ENCODE measurements at places on chromosomes 7 and 10.

DNA sequence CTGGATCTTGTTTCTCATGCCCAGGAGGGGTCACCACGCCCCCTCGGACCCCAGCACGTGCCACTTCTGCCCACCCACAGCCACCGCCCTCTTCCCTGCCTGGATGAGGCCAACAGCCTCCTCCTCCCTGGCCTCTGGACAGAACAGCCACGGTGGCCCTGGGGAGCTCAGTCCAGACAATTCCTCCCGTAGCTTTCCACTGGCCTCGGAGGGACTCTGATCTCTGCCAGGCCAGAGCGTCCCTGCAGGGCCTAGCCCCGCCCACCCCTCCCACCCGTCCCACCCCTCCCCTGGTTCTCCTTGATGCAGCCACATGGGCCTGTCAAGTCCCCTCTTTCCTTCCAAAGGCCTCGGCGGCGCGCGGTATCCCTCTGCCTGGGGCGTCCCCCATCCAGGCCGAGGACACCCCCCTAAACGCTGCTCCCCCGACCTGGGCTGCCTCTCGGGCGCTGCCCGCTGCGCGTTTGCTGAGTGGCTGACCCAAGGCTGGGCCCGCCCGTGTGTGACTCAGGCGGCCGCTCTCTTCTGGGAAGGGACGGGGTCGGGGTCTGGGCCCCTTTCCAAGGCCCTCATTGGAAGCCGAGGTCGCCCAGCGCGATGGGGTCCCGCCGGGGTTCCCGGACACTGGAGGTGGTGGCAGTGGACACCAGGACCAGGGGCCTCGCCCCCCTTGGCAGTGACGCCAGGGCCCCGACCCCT is 557 bp downstream of the TMEM120A start:
- DNase-seq = no peak

GRCh38 chr10:33336582-33337325 is 2.3 kb upstream of the NRP1 start:
- DNase-seq = no peak

- DNase-seq = no peak
These were observed 208.7 kb downstream of the PAXIP1 start for GRCh38 chr7:154794147-154794780.

- DNase-seq = no peak
These were observed 68.5 kb upstream of the SHH start for GRCh38 chr7:155880721-155881120.

DNA sequence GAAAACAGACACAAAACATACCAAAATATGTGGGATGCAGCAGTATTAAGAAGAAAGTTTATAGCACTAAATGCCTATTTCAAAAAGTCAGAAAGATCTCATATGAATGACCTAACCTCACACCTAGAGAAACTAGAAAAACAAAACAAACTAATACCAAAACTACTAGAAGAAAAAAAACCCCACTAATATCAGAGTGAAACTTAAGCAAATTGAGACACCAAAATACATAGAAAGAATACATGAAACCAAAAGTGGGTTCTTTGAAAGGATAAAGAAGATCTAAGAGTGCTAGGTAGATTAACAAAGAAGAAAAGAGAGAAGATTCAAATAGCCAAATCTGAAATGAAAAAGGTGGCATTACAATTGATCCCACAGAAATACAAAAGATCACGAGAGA is 494.1 kb downstream of the SH2D4B start:
- DNase-seq = no peak

DNA sequence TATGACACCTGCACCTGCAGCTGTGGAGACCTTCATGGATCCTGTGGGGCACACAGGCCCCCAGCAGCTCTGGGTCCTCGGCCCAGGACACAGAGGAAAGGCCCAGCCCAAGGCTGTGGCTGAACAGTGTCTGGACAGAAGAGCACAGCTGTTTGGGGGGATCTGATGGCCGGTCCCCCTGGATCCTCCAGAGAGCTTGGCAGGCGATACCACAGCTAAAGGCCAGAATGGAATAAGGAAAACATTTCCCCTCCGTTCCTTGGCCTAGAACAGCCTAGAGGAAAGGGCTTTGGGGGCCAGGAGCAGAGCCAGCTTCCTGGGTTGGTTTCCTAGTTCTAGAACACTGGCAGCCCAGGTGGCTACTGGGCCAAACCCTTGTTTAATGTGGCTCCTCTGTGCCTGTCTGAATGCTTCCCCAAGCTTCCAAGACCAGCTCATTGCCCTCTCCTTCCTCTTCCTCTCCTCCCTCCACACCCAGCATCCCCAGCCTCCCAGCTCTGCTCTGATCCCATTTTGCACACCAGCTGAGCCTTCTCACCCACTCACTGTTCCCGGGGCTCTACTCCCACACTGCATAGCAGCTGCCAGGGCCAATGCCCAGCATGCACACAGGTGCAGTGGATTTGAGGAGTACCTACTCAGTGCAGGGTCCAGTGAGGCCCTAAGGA is 46.9 kb downstream of the GPAM start:
- DNase-seq = no peak

DNA sequence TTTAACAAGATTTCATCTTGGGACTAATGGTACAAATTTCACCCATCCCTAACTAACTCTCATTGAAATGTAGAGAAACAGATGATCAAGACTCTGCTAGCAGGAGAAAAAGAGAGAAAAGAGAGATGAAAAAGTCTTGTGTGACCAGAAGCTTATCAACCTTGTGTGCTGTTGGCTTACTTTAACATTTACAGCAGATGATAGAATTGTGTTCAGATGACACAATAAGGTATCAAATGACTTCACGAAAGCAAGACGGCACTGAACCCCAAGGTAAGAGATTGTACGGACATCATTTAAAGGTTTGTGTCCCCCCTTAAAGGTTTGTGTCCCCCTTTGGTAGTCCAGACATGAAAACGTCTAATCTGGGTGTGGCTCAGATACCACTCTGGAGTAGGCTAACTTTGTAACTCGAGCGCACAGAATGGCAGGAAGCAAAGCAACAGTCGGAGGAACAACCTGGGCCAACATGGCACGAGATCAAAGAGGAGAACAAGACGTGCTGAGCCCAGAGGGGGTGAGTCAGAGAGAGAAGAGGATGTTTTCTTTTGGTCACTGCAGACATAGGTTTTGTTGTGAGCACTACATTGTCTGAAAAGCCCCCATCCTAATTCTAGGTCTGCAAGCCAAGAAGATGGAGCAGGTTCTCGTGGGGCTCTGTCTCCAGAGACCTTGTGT is 10.4 kb upstream of the LMBR1 start:
- peak; percentile 19 for DNase-seq

- DNase-seq = no peak
These were observed 137.6 kb upstream of the SVIL start for GRCh38 chr10:29772403-29772802.

DNA sequence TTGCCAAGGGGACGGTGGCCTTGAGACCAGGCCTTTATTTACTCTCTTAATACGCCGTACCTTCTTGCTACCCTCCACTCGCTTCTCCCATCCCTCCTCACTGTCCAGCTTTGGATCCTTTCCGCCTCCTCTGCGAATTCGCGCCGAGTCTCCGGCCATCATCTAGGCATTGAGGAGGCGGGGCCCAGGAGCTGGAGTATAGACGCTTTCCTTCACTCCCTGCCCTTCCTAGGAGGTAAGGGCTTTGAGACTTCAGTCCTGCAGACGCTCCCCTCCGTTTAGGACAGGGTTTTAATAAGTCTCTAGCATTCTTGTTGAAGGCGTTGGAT is 538 bp downstream of the TFAM start:
- no peak for DNase-seq

DNA sequence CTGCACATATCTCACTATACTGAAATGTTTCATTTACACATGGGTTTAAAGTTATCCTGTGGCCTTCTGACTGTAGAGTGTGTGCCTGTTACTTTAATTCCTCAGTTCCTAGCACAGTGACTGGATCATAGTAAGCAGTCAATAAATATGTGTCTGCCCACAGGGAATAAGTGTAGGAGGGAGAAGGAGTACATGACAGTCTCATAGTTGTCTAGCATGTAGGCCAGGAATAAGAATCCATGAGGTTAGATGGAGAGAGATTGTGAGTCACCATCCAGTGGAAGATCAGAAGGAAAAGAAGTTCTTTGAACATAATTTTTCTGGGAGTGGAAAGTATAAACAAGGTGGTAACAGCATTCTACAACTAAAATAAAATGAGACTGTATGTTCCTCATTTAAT is 36.6 kb upstream of the SEMA3A start:
- DNase-seq = no peak

DNA sequence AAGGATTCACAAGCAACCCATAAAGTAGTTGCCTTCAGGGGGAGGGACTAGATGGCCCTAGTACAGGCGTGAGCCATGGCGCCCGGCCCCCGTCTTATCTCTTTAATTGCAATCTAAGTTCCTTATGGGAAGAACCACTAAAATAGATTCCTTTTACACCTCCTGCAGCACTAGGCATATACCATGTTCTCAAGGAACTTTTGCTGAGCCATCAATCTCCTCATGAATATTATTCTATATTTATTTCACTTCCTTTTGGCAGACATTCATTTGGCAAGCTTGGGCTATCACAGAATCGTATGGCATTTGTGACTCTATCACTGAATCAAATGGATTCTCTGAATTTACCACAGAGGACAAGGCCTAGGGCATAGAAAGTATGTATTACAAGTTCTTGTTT is 14.8 kb upstream of the DNAJC12 start:
- DNase-seq = no peak

DNA sequence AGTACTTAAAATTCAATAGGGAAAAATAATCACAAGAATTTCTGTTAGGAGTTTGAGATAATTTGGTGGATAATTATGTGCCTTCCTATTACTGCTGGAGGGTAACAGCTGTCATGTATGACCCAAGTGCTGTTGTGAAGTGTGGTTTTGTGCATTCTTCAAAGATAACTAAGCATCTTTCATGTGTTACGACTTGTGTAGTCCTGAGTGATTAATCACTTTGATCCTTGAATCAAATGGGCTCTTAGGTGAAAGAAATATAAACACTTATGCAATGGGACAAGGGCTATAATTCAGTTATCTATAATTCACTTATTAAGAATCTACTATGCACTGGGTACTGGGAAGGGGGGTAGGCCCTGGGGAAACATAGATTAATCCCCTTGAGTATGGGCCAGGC is 89.0 kb downstream of the CH25H start:
- DNase-seq = no peak

GRCh38 chr10:76523246-76523645 is 1091.8 kb downstream of the LRMDA start:
- no peak for DNase-seq

DNA sequence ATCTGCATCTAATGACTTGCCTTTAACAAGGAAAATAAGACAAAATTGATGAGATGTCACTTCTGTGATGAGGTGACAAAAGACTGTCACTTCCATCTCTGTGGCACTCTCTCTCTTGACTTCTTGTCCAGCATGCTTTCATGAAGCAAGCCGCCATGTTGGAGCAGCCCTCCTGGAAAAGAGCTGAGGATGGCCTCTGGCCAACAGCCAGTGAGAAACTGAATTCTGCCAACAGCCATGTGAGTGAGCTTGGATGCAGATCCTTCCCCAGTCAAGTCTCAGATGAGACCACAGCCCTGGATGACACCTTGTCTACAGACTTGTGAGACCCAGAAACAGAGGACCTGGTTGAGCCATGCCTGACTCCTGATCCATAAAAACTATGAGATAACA is 412.6 kb upstream of the SHH start:
- DNase-seq = no peak

DNA sequence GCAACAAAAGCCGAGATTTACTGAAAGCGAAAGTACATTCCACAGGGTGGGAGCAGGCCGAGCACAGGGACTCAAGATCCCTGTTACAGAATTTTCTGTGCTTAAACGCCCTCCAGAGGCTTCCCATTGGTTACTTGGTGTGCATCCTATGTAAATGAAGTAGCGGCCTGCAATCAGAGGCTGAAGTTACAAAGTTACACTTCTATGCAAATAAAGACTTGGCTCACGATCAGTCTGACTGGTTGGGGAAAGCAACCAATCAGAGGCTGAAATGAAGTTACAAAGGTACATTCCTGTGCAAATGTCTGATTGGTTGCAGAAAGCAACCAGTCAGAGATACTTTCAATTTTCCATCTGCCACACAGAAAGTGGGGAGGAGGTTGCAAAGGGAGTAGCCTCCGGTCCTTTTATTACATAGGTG is 4.1 kb downstream of the ACBD7 start:
- DNase-seq = no peak

- DNase-seq = no peak
These were observed 114.8 kb downstream of the WDFY4 start for GRCh38 chr10:48799341-48800006.

DNA sequence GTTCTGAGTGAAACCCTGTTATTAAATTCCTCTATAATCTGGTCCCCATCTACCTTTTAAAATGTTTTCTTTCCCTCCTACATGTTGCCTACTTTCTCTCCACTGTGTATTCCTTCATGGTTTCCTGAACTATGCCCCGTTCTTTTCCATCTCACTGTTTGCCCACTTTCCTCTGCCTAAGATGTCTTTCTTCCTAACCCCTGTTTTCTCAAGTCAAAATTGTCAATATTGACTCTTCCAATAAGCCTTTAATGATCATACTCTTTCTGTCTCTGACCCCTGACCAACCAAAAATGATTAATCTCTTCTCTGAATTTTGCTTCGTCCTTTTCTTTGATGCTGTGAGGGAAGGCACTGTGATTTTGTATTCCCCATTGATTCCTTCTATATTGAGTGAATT is 30.6 kb upstream of the OIT3 start:
- no peak for DNase-seq

DNA sequence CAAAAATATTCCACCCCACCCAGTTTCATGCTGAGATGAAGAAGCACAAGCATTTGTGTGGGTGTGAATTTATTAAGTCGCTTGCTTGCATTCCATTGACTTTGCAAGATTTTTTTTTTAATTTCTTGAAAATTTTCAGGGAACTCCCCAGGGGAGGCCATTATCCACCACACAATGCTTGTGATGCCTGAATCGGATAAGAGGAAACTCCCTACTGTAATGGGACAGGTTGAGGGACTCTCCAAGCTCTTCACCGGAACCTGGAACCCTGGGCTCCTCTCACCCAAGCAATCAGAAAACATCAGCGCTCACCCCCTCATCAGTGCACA is 153.6 kb upstream of the ZMIZ1 start:
- DNase-seq = no peak

DNA sequence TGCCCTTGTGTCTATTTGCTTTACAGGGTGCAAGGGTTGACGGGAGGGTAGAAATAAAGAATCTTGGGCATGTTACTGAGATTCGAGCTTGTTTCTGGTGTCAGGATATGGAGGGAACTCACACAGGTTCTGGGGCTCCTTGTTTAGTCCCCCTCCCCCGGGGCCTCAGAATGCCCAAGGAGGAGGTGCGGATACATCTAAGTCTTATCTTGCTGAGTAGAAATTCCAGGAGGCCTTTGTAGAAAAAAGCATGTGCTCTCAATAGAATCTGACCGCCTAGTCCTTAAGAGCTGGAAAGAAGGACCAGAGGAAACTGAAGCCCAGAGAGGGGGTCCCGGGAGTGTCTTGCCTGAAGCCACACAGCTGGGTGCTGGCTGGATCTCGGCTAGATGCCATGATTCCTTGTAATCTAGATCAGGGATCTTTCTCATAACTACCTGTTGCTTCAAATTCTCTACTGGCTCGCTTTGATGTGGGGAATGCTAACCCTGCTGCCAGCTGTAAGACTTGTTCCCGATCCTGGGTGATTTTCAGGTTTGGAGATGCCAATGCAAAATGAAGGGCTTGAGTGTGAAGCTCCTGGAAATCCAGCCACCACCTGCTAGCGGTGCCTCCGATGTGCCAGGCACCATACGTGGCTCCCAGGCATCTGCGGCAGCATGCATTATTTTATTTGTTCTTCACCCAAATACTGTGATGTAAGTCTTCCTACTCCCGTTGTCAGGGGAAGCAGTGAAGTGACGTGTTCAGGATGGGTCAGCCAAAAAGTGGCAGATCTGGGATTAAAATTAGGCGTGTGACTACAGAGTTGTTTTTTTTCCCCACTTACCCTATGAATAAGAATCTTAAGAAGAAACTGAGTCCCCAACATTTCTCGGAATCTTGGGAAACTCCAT is 226.0 kb downstream of the TCF7L2 start:
- DNase-seq = no peak

- DNase-seq = peak; percentile 59
These were observed 19.1 kb upstream of the KLF6 start for GRCh38 chr10:3803927-3804741.

All from effector CD4-positive, alpha-beta T cell (primary cell).